ENCODE measurements at places on chromosomes 4 and X. TPM values are rescaled to one million over a fixed set of nuclear protein-coding genes. Genes with fewer than 3 reads are reported as not detected.

- DNase-seq, result no peak
Measured at GRCh38 chr4:39657465-39657864, 18.8 kb upstream of the SMIM14 start.

- DNase-seq, result peak; percentile 62
Measured at GRCh38 chr4:119597377-119597776, 31.2 kb downstream of the PDE5A start.

GRCh38 chrX:3124031-3124430 lies 82.8 kb downstream of the ARSF start:
- DNase-seq, result no peak

DNA sequence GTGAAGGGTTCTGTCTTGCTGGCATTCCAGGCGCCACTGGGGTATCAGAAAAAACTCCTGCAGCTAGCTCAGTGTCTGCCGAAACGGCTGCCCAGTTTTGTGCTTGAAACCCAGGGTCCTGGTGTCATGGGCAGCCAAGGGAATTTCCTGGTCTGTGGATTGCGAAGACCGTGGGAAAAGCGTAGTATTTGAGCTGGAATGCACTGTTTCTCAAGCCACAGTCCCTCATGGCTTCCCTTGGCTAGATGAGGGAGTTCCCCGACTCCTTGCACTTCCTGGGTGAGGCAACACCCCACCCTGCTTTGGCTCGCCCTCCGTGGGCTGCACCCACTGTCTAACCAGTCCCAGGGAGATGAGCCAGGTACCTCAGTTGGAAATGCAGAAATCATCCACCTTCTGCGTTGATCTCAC lies 40.1 kb downstream of the NOP14 start:
- DNase-seq, result peak; percentile 35

DNA sequence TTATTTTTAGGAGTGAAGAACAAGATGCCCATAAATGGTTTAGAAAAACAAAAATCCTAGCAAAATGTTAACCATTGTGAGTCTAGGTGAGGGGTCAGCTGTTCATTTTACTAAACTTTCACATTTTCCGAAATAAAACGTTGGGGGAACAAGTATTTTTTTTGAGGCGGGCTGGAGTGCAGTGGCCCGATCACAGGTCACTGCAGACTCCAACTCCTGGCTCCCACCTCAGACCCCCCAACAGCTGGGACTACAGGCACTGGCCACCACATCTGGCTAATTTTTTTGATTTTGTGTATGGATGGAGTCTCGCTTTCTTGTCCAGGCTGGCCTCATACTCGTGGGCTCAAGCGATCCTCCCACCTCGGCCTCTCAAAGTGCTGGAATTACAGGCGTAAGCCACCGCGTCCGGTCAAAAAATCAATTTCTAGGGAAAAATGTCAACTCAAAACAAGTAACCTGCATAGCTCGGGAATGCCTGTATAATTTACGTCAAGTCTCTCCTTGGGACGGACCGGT lies 742 bp upstream of the TAF1 start:
- DNase-seq, result no peak

- DNase-seq, result no peak
Measured at GRCh38 chrX:40406330-40406859, 174.4 kb upstream of the ATP6AP2 start.

GRCh38 chr4:6340446-6341015 lies 70.9 kb downstream of the WFS1 start:
- DNase-seq, result no peak

DNA sequence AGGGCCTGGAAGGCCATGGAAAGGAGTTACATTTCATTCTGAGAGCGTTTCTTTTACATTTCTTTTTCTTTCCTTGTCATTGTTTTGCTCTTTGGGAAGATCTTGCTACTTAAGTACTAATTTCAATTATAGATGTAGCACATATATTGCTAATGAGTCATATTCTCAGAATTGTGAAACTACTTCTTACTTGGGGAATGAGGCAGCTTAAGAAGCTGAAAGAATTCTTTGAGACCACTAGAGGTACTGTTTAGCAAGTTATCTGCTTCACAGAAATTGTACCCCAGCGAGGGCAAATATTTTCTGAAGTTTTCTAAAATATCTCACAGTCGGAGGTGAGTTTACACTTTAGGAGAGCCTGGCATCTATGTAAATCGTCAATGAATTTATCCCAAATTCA lies 100.6 kb downstream of the AFF2 start:
- no peak for DNase-seq

DNA sequence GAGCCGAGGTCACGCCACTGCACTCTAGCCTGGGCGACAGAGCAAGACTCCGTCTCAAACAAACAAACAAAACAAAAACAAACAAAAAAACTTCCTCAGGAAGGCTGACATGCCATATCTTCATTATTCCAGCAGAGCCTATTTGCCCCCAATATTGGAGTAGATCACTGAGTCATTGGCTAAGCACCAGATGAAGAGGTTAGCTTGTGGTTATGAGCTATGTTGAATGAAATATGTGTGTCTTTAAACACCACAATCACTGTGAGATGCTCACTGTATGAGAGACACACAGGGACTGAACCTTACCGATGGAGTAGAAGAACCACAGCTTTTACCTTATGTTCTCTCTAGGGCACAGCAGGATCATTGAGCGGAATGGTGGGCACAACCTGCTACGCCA lies 122.1 kb upstream of the EOLA2 start:
- no peak for DNase-seq

DNA sequence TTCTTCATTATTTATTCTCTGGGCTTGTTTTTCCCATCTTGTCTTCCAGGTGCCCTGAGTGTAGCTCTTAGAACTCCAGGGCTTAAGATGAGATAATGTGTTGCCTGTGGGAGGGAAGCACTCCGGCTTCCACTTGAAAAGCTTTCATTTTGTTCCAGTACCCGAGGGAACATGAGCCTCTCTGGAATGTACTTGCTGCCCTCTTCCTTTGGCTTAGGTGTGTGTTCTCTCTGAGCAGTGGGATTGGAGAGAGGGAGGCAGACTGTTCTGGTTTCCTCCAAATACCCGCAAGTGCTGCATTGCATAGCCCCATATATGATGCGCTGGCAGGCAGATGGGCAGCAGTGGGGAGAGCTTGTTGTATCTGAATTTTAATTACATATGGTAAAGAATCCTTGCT lies 861 bp upstream of the DTHD1 start:
- no peak for DNase-seq

DNA sequence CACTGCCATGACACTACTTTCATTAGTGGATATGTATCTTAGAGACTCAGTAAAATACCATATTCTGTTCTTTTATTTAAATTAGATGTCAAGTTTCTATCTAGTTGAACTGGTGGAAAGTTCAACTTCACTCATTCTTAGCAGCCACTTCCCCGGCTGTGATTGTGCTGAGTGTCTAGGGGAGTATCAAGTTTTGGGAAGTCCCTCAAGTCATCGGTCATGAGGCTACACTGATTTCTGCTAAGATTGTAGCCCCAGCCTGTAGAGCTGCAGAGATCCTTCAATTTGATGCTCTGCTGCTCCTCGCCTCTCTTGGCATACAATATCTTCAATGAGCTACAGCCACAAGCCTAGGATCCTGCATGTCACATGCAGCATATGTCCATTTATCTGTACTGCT lies 53.9 kb downstream of the DMP1 start:
- no peak for DNase-seq

- no peak for DNase-seq
Measured at GRCh38 chrX:121823406-121823805, 776.0 kb downstream of the GLUD2 start.

DNA sequence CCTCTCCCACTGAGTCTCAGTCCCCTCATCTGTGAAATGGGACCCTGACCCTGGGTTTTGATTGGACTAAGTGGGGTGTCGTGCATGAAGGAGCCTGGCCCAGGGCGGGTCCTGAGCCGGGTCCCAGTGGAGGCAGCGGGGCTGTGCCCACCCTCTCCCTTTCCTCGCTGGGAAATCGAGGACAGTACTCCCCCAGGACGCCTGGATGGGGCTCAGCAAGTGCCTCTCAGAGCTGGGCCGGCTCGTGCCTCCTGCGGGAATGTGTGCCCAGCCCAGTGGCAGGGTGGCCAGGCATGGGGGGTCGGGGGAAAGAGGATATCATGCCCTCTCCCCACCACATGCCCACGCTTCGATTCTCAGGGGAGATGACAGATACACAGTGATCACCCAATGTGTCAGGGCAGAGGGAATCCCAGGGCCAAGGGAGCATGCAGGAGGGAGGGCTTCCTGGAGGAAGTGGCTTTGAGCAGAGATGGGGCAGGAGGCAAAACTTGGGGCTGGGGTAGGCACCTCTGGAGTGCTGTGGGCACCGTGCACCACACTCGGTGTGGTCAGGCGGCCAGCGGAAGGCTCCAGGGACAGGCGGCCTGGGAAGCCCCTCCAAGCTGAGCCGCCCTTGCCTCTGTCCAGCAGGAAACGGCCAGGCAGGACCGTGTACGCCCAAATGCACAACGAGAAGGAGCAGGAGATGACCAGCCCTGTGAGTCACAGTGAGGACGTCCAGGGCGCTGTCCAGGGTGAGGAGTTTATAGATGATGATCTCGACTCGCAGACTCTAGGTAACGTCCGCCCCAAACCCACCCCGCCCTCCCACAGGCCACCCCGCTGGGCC lies 203.0 kb downstream of the AFAP1 start:
- no peak for DNase-seq

DNA sequence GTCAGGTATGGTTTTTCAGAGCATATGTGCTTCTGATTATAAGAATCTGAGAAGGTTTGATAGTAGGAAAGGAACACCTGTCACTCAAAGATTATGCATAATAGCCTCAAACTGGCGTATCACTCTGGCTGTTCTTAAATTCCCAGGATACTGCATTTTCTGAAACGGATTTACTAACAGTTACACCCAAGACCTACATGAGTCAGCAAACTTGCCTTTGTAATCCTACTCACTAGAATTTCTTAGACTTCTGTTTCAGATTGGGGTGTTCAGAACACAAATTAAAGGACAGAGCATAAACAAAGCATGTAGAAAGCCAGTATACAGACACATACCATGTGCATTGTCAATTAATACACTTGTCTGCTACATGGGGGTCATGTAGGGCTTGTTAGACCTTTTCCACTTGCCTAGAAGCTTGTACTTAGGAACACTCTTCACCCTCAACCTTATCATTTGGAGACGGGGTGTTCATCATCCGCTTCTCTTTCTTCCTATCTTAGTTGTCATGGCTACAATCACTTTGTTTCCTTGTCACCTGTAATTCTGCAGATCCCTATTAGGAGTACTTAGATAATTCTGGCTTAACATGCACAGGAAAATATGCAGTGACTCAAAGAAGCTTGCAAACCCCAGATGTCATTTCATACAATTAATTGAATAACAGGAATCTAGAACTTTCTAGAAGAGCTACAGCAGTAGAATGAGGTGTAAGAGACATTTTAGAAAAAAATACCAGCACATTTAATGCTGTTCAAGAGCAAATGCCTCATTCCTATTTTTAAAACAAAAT lies 593.0 kb upstream of the TENM3 start:
- DNase-seq, result no peak

- no peak for DNase-seq
Measured at GRCh38 chrX:20414066-20414465, 147.4 kb upstream of the RPS6KA3 start.

DNA sequence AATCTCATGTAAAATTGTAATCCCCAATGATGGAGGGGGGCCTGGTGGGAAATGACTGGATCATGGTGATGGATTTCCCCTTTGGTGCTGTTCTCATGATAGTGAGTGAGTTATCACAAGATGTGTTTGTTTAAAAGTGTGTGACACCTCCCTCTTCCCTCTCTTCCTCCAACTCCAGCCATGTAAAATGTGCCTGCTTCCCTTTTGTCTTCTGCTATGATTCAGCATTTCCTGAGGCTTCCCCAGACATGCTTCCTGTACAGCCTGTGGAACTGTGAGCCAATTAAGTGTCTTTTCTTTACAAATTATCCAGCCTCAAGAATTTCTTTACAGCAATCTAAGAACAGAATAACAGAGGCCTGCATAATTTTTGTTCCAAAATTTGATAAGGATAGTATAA lies 85.2 kb downstream of the ANAPC10 start:
- no peak for DNase-seq

DNA sequence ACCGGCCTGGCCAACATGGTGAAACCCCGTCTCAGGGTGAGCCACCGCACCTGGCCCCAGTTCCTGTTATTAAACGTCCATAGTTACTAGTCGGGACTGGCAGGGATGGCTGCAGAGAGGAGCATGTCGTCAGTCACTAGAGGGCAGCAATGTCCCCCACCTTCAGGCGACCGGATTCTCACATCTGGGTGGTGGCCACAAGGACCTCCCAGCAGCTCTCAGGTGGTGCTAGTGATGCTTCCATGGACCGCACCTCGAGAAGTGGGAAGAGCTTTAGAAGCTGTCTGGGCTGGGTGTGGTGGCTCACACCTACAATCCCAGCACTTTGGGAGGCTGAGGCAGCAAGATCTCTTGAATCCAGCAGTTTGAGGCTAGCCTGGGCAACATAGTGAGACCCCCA lies 13.3 kb upstream of the IL3RA start:
- no peak for DNase-seq

DNA sequence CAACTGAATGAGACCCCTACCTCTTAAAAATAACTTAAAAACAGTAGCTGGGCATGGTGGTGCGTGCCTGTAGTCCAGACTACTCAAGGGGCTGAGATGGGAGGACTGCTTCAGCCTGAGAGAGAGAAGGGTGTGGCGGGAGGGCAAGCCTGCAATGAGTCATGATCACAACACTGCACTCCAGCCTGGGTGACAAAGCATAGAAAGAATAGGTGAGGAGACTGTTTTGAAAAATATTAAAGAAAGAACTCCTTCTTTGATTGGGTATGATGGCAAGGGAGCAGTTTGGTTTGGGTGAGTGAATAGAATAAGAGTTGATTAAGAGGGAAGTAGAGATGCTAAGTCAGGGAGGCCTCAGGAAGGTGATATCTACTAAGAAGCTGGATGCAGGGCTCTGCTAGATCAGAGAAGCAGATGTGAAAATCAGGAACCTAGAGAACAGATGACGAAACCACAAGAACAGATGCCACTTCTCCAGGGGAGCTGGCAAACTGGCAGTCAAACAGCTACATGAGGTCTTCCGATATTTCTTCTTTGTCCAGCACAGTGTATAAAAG lies 318.6 kb downstream of the OPHN1 start:
- no peak for DNase-seq

- DNase-seq, result no peak
Measured at GRCh38 chr4:139246166-139246565, 33.9 kb downstream of the MGARP start.

GRCh38 chr4:99552872-99553271 lies 11.0 kb downstream of the TRMT10A start:
- no peak for DNase-seq

Gene C4orf51
- not detected for total RNA-seq

Gene XAGE1A
- total RNA-seq, result not detected

Gene TCEAL2
- total RNA-seq, result not detected

Gene CFP
- total RNA-seq, result 0.29 TPM

Gene IQCM
- not detected for total RNA-seq

Gene MANBA
- total RNA-seq, result 71.9 TPM

Gene RASGEF1B
- 5.8 TPM for total RNA-seq

Data from osteoblast (primary cell).